ENCODE measurements at places on chromosomes 3 and 15. TPM values are rescaled to one million over a fixed set of nuclear protein-coding genes. Genes with fewer than 3 reads are reported as not detected.
A peak's percentile ranks its signal among the peaks of the same experiment; 100 is the strongest.

The DCBLD2 gene
- total RNA-seq: 1.4 TPM

The GRIP2 gene
- 0.35 TPM for total RNA-seq

- no peak for DNase-seq
Measured at GRCh38 chr3:149197669-149198068, 24.0 kb downstream of the CP start.

The CACNA1D gene
- total RNA-seq: 3.2 TPM

- DNase-seq: no peak
Measured at GRCh38 chr3:24843955-24844354, 349.3 kb upstream of the THRB start.

- no peak for DNase-seq
Measured at GRCh38 chr3:192848371-192849233, 69.1 kb downstream of the MB21D2 start.

The GABRB3 gene
- not detected for total RNA-seq

- DNase-seq: no peak
Measured at GRCh38 chr3:123635217-123635616, 50.4 kb upstream of the HACD2 start.

The PRKAR2A gene
- total RNA-seq: 28.3 TPM

- DNase-seq: peak; percentile 29
Measured at GRCh38 chr3:49867871-49868321, 1.8 kb downstream of the CAMKV start.

- DNase-seq: peak; percentile 76
Measured at GRCh38 chr15:40906091-40906990, 12.1 kb downstream of the VPS18 start.

Data from activated CD4-positive, alpha-beta memory T cell treated with anti-CD3 and anti-CD28 coated beads, Interleukin-2, amount 10 ng/mL, durations not matched to agents 7 days and 5 days (primary cell).